NCI-H82 (cell line): ENCODE measurements at places on chromosomes 1 and 21.

DNA sequence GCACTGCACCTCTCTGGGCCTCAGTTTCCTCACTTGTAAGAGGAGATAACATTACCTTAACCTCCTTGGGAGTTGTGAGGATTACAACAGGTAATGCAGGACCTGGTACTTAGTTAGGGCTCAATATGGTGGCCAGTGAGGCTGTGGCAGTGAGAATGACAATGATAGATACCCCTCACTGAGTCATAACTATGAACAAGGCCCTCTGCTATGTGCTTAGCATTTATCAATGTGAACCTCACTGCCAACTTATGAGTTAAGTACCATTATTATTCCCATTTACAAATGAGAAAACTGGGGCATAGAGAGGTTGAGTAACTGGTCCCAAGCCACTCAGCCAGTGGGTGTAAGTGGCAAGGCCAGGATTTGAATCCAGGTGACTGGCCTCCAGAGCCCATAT is 64.4 kb downstream of the HMGB4 start:
- DNase-seq = no peak

- DNase-seq = no peak
Measured at GRCh38 chr1:41485605-41486004, 1.1 kb upstream of the EDN2 start.

- no peak for DNase-seq
Measured at GRCh38 chr21:29396951-29397455, 98.3 kb downstream of the BACH1 start.

DNA sequence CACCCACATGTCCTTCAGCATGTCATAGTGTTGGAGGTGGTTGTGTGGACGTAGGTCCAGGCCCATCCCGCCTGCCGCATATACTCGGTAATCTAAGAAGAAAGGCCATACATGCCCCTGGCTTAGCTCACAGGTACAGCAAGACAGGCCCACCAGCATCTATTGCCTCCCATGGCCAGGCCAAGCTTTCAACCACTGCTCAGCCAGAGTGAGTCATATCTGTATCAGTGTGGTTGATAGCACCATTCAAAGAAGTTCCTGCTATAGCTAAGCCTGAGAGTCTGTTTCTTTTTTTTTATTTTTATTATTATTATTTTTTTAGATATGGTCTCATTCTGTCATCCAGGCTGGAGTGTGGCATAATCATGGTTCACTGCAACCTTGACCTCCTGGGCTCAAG is 17.0 kb downstream of the KLHDC8A start:
- DNase-seq = no peak

- no peak for DNase-seq
Measured at GRCh38 chr1:92159593-92159992, 58.1 kb upstream of the C1orf146 start.
